GM12878 (cell line): ENCODE measurements at places on chromosomes 12 and 14.

GRCh38 chr12:52087961-52088820 lies 8.7 kb downstream of the SMIM41 start:
- DNase-seq = no peak

DNA sequence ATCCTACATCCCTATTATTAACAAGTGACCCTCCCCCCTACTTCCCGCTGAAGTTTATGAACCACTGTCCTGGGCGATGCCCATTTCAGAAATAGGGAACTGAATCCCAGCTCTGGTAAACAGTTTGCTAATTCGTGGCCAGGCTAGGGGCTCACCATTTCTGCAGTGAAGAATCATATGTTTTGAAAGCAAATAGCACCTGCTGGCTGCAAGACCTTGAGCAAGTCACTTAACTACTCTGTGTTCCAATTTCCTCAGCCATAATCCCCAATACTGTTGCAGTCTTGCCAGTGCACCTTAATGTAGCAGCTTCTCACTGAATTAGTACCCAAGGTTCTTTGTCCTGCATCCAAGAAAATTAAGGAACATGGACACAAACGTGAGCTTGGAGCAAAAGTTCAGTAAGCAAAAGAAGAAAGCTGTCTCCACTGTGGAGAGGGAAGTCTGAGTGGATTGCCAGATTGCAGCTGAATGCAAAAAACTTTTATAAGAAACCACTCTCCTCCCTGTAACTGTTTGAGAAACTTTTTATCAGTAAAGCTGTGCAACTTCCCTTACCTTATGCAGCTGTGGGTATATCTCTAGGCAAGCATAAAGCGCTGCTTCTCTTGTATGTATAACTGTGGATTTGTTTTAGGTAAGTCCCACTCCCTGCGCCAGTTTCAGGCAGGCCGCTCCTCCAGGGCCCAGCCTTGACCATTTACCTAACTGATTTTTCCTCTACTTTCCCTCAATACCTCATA lies 824 bp downstream of the OAS1 start:
- DNase-seq = peak; percentile 59

- no peak for DNase-seq
These were observed 227.7 kb upstream of the TMEM260 start for GRCh38 chr14:56351861-56352260.

- DNase-seq = no peak
These were observed 470.4 kb downstream of the GALC start for GRCh38 chr14:87522575-87522974.

DNA sequence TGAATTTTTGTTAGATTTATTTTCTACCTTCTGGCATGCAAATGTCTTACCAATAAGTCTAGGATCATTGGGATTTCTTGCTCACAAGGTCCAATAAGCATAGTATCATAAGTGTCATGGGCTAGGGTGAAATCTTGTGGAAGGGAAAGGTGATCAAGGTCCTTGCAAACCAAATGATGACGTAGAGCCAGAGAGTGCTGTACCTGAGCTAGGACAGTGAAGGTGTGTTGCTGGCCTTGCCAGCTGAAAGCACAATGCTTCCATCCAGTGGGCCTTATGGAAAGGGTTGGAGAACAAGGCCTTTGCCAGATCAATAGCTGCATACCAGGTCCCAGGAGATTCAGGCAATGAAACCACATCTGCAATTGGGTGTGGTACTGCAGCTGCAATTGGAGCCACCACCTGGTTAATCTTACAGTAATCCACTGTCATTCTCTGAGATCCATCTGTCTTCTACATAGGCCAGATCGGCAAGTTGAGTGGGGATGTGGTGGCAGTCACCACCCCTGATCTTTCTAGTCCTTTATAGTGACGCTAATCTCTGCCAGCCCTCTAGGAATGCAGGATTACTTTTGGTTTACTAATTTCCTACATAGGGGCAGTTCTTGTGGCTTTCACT lies 208.9 kb upstream of the MYL2 start:
- no peak for DNase-seq

DNA sequence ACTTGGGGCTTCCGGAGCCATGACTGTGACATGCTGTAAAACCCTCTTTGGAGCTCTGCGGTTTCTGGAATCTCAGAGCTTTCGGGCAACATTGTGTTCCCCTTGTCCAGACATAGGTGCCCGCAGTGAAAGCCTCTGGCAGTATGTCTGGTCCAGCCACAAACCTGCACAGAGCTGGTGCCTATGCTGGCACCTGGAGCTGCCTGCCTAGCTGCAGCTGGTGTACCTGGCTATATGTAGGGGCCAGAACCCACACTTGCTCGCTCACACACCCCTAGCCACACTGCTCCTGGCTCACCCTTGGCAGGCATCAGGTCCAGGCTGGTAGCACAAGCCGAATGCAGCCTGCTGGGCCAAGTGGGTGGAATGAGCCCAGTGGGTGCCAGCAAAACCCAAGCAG lies 861.1 kb downstream of the FLRT2 start:
- no peak for DNase-seq

GRCh38 chr12:91496337-91496736 lies 313.7 kb upstream of the DCN start:
- DNase-seq = no peak

DNA sequence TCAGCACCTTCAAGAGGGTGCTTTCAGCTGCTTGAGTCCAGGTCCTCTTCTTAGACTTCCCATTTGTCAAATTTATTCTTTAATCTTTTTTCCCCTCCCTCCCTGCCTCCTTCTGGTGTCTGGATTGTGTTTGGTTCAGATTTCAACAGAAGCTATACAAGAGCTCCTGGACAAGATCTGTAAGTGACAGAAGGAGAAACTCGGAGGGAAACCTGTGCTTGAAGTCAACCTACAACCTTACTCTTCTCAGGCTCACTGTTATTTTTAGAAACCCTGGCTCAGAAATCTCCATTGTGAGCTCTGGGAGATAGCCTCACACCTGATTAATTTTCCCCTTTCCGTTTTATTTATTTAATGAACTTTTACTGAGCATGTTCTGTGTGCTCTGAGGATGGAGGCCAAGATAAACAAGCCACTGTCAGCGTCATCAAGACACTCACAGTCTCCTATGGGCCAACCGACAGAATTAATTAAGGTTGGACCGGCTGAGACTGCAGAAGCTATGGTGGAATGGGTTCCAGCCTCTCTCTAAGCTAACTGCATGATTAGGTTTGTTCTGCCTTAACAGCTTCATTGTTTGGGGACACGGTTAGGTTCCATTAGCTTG lies 13.5 kb downstream of the PDE1B start:
- no peak for DNase-seq

DNA sequence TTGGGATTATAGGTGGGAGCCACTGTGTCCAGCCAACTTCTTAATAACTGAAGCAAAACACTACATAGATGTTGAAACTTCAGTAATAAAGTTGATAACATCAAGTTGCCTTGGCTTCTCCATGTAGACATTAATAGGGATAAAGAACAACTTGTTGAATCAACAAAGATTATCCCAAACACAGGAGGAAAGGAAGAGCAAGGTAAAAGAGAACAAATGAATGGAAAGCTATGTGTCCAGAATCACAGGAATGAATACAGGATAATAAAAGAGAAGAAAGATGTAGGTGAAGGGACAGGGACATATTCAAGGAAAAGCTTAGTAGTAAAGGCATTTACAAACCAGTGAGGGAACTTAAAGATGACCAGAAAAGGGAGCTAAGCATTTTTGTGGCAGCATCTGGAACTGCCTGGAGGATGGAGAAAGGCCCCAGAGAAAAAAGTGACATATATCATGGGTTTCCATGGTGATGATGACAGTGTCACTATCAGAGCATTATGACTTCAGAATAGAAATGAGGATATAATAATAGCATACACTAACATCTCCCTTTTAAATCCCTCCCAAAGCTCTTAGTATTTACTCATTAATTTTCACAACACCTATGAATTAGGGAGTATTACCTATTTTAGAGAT lies 24.0 kb upstream of the MDM1 start:
- DNase-seq = no peak

DNA sequence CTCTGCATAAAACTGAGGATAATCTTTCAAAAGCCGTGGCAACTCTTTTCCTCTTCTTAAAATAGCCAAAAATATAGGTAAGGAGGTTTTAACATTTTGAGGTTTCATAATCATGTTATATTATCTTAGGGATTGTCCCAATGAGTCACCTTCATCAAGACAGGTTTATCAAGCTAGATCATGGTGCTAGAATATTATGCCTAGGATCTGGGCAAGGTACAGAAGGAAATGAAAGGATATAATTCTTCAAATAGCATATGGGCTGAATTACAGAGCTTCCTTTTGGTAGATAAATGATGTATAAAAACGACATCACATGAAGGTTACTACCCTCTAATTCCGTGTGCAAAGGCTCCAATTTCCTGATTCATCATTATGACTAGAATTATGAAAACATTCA lies 28.6 kb upstream of the TBC1D15 start:
- no peak for DNase-seq
